ENCODE measurements at places on chromosomes 5 and 9. TPM values are rescaled to one million over a fixed set of nuclear protein-coding genes. Genes with fewer than 3 reads are reported as not detected.

- DNase-seq, result no peak
These were observed 746.7 kb upstream of the TYRP1 start for GRCh38 chr9:11946531-11946930.

GRCh38 chr5:61183538-61183937, 21.3 kb upstream of the SMIM15 start:
- DNase-seq, result no peak

DNA sequence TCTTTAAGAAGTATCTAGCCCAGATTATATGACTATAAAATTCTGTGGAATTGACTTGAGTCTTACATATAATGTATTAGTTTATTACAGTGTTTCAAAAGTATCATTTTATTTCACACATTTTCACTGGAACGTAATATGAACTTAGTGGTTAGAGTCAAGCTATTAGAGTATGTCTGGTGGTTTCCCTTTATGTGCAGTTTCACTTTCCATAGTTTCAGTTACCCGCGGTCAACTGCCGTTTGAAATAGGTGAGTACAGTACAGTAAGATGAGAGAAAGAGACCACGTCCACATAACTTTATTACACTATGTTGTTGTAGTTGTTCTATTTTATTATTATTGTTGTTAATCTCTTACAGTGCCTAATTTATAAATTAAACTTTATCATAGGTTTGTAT, 50.5 kb downstream of the COMMD10 start:
- no peak for DNase-seq

GRCh38 chr5:53010814-53011213, 21.7 kb downstream of the ITGA2 start:
- no peak for DNase-seq

DNA sequence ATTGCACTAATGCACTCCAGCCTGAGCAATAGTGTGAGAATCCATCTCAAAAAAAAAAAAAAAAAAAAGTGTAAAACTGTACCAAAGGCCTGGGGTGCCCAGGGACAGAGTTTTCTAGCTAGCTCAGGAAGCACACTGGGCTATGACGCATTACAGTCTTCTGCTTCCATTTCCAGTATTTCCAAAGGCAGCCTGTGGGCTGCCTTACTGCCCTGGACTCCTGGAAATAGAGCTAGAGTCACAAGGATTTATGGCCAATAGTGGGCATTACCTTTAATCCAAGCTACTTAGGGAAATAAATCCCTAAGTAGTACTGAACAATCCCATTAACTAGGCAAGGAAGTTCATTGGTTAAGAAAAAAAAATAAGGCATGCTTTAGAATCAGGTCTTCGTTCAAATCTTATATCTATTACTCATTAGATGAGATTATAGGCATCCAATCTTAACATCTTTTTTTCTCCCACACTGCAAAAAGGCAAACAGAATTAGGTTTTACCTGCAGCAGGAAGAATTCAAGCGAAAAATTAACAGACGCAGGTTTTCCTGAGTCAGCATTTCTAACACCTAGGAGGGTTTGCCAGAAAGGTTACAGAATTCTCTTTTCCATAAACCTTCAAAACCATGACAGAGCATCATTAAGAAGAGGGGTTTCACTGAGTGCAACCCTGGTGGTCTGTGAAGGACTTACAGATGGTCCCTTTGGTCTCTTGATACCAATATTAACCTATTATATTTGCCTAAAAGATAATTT, 85.6 kb upstream of the CCDC112 start:
- DNase-seq, result no peak

DNA sequence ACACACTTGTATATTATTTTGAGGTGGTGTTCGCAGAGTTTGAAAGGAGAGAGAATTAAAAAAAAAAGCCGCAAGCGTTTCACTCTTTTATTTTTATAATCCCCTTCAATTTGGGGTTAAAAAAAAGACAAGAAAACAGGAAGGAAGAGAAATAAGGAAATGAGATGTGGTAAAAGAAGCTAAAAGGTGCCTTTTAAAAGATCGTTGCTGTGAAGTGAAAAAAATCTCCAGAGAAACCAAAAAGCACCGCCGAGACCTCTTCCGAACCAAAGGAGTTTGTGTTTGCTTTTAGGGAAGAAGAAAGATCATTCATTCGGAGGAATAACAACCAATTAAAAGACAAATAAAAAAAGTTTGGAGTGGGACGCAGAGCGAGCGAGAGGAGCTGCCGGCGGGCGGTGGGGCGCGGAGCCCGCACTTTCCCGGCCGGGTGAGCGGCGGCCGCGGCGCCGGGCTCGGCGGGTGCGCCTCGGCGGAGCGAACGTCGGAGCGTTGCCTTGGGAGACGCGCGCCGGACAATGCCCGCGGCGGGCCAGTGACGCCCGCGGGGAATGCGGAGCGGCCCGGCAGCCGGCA, 355 bp downstream of the TLE4 start:
- no peak for DNase-seq

DNA sequence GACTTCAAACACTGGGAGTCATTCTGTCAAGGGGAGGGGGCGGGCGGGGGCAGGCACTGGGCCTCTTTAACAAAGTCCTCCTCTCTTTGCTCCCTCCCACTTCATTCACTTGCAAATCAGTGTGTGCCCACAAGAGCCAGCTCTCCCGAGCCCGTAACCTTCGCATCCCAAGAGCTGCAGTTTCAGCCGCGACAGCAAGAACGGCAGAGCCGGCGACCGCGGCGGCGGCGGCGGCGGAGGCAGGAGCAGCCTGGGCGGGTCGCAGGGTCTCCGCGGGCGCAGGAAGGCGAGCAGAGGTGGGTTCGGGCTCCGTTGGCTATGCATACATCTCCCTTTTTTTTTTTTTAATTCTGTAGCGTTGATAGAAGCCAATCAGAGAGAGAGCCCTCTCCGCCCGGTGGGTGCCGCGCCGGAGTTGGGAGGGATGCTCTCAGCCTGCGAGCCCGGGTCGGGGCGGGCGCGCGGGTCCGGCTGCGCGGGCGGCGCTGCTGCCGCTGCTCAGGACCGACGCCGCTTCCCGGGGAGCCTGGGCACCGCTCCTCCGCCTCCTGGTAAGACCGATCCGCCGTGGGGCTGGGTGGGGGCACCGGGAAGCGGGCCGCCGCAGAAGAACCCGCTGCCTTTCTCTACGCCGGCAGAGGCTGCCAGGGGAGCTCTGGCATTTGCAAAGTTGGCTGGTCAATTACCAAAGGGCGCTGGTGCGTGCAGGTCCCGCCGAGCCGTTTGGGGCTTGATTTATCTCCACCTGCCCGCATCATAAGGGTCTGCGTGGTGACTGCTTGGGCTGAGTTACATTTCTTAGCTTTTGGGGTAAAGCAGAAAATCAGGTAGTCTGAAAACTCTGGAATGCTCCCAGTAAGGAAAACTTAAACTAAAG, at the start of gene CDH6:
TSS of gene CDH6 (plus strand) at position 96 of the 877 bp plus-strand sequence. CDS start 73,788 bp downstream, outside the sequence.
- peak; percentile 79 for DNase-seq

- no peak for DNase-seq
These were observed 88.1 kb downstream of the FGF1 start for GRCh38 chr5:142597546-142598337.

- no peak for DNase-seq
These were observed 141.0 kb downstream of the CDK5RAP2 start for GRCh38 chr9:120438836-120439546.

DNA sequence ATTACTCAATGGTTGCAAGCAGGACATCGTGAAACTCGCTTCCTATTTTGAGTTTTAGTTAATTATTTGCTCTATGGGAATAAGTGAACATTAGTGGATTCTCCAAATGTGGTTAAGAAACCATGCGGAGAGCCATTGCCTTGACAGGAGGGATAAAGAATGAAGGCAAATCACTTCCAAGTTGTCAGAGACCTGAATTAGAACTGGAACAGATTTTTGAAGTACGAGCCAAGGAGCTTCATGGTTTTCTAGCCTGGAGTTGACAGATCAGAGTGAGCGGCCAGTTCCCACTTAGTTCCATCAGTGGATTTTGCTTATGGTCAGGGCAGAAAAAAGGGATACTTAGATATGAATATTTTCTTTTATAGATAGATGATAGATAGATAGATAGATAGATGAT, 171.4 kb upstream of the CDH10 start:
- no peak for DNase-seq

DNA sequence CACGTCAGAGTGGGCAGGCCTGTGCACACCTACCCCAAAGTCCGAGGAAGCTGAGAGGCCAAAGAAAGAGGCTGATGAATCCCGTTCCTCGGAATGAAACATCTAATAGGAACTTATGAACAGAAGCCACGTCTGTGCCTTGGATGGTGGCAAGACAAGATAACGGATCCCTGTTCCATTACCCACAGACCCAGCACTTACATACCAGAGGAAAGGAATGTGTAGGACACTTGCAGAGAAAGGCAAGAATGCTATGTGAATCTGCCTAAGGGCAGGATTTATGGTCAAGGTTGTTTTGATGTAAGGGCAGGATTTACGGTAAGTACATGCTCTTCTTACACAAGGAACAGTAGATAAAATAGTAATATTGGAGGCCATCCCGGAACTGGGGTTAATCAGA, 93.2 kb downstream of the WDR41 start:
- DNase-seq, result no peak

Gene HAPLN1
- total RNA-seq, result not detected

Gene SLC27A4
- 15.9 TPM for total RNA-seq

Gene HAVCR2
- 16.1 TPM for total RNA-seq

Measured in posterior vena cava (tissue), 2 donors.